H7 (cell line): ENCODE measurements at places on chromosomes 11 and 22.

DNA sequence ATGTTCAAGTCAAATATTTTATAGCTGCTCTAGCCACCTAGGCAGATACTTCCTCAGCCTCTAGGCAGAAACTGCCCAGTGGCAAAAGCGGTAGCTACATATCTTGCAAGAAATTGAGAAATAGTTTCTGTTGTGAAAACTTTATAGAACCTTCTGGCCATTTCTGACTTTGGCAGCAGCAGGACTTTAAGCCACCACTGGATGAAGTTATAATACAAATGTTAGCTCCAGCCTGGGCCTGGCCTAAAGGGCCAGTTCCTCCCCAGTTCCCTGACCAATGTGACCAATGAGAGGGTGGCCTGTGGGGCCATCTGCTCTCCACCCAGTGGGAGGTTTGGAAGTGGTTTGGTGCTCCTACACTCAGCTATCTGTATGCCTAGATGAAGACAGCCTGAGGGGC is 254.0 kb upstream of the NARS2 start:
- no peak for DNase-seq

GRCh38 chr22:17176715-17177114 is 17.6 kb upstream of the HDHD5 start:
- DNase-seq, result no peak

DNA sequence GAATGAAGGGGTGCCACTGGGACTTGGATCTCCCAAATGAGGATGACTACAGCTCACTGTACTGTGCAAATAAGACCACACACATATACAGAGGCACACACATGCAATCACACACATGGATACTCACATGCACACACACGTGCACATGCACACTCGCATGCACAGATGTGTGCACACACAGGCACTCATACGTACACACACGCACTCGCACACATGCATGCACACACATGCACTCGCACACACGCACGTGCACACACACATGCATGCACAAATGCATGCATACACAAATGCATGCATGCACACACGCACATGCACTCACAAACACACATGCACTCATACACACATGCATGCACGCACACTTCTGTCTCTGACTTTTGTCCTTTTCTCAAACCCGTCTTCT is 36.0 kb downstream of the TECTA start:
- no peak for DNase-seq

GRCh38 chr22:30261134-30261533 is 5.5 kb downstream of the OSM start:
- no peak for DNase-seq

DNA sequence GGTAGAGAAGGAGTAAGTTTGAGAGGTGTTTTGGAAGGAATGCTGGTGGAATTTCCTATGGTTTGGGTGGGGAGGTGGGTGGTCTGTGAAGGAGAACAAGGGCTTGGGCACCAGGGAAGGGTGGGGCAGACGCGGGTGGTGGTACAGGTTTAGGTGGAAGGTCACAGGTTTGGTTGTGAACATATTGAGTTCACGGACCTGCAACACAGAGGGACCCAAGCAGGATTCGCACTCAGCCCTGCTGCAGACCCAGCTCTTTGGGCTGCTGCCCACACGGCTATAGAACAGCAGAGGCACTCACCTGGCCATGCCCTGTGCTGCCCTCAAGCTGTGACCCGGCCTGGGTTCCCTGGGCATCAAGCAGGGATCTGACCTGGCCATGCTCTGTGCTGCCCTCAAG is 33.5 kb upstream of the EMID1 start:
- DNase-seq, result peak; percentile 23

DNA sequence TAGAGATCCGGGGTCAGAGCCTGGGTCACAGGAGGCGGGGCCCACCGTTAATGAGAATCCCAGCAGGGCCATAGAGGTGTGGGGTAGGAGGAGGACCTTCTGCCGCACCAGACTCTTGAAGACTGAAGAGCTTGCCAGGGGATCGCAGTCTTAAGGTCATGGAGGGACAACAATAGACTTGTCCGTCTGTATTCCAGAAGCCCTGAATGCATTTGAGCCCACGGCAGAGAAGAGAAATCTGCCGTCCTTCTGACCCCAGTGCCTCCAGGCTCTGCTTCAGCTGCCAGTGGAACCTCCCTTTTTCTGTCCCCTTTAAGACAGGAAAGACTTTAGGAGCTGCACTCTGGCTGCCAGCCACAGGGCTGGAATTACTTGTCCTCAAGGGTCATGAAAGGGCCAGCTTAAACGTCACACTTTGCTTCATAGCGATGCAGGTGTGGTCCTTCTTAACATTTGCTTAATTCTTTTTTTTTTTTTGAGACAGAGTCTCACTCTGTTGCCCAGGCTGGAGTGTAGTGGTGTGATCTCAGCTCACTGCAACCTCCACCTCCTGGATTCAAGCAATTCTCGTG is 15.5 kb upstream of the ST3GAL4 start:
- DNase-seq, result no peak

- DNase-seq, result no peak
Observed at GRCh38 chr11:59193587-59194130, 19.1 kb downstream of the MPEG1 start.
